SK-MEL-5 (cell line): ENCODE measurements at places on chromosomes 2 and 18. TPM values are rescaled to one million over a fixed set of nuclear protein-coding genes. Genes with fewer than 3 reads are reported as not detected.

Gene CD8B2
- not detected in 2 replicates for total RNA-seq

Gene C2orf42
- 24.3 and 27.3 TPM in 2 replicates for total RNA-seq

Gene ANO7
- total RNA-seq, result 0.32 and 0.37 TPM in 2 replicates

Gene IL18R1
- 0.37 and 0.59 TPM in 2 replicates for total RNA-seq

Gene TMEM131
- total RNA-seq, result 11.6 and 15.2 TPM in 2 replicates

Gene FBXO36
- 0.45 and 0.67 TPM in 2 replicates for total RNA-seq

Gene MYOM1
- 0.26 and 0.72 TPM in 2 replicates for total RNA-seq

Gene GALR1
- total RNA-seq, result not detected in 2 replicates
